Thymus (tissue), 14 donors: ENCODE measurements at places on chromosomes 7 and 10.

GRCh38 chr7:118285358-118285757 lies 60.9 kb downstream of the ANKRD7 start:
- H3K4me1 ChIP-seq, result no peaks in the 10 kb centered on the region
- H3K36me3 ChIP-seq, result no peaks in the 10 kb centered on the region
- no peak overlapping the region for H3K4me3 ChIP-seq
- H3K27ac ChIP-seq, result no peak overlapping the region
- no peak for DNase-seq

GRCh38 chr10:3265088-3265487 lies 92.5 kb upstream of the PITRM1 start:
- H3K4me1 ChIP-seq, result no peaks in the 10 kb centered on the region
- no peaks in the 10 kb centered on the region for H3K27me3 ChIP-seq
- no peak overlapping the region for H3K27ac ChIP-seq
- DNase-seq, result no peak
- H3K4me3 ChIP-seq, result no peak overlapping the region

DNA sequence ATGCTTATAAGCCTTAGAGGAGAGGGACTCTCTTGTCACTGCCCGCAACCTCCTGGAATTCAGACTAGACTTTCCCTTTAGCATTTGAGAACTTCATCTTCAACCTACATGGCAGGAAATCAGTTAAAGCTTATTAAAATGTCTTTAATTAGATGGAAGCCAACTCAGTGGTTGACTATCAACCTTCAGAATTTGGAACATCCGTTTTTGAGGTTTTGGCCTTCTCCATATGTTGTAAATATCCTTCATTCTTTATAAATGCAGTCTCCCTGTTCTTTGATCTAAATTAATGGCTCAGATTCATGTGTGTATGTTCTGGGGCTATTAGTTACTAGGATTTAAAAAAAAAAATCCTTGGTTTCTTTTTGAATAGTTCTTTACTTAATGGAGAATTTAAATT lies 85.0 kb downstream of the ANKRD61 start:
- no peak overlapping the region for H3K27ac ChIP-seq
- H3K27me3 ChIP-seq, result no peaks in the 10 kb centered on the region
- no peaks in the 10 kb centered on the region for H3K4me1 ChIP-seq
- no peak overlapping the region for H3K4me3 ChIP-seq

- H3K36me3 ChIP-seq, result no peaks in the 10 kb centered on the region
- no peak overlapping the region for H3K27ac ChIP-seq
- H3K27me3 ChIP-seq, result no peaks in the 10 kb centered on the region
- no peaks in the 10 kb centered on the region for H3K4me1 ChIP-seq
Observed at GRCh38 chr10:124283215-124283948, 135.3 kb downstream of the OAT start.

DNA sequence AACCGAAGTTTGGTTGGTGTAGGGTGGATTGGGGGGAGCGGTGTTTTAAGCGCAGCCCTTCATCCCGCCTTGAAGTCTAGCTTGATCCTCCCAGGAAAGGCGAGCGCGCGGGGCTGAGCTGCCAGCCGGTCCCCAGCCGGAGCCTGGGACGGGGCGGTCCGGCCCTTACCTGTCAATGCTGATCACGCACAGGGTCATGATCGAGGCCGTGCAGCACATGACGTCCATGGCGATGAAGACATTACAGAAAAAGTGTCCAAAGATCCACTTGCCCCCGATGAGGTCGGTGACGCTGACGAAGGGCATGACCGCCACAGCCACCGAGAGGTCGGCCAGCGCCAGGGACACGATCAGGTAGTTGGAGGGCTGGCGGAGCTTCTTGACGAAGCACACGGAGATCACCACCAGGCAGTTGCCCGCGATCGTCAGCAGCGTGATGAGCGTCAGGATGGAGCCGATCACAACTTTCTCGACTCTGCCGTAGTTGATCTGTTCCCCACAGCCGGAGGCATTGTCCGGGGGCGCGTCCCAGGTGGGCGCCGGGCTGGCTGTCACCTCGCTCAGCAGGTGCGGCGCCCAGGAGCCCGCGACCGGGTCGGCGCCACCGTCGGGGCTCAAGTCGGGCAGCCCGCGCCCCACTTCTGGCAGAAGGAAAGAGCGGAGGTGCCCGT lies 740 bp downstream of the HTR7 start:
- H3K27ac ChIP-seq, result no peak overlapping the region

GRCh38 chr10:122659651-122660050 lies 40.0 kb downstream of the C10orf120 start:
- no peak overlapping the region for H3K4me3 ChIP-seq
- no peaks in the 10 kb centered on the region for H3K36me3 ChIP-seq
- no peak overlapping the region for H3K27ac ChIP-seq
- no peak for DNase-seq
- H3K4me1 ChIP-seq, result no peaks in the 10 kb centered on the region
- H3K27me3 ChIP-seq, result no peaks in the 10 kb centered on the region

DNA sequence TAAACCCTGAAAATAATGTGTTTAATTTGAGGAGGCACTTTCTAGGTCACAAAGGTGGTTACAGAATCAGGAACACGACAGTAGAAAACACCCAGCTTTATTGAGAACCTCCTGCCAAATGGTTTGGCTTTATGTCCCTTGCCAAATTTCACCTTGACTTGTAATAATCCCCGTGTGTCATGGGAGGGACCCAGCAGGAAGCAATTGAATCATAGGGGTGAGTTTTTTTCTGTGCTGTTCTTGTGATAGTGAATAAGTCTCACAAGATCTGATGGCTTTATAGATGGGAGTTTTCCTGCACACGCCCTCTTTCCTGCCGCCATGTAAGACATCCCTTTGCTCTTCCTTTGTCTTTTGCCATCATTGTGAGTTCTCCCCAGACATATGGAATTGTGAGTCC lies 193.8 kb upstream of the KLF6 start:
- H3K27ac ChIP-seq, result no peak overlapping the region
- no peaks in the 10 kb centered on the region for H3K4me1 ChIP-seq
- no peaks in the 10 kb centered on the region for H3K36me3 ChIP-seq

DNA sequence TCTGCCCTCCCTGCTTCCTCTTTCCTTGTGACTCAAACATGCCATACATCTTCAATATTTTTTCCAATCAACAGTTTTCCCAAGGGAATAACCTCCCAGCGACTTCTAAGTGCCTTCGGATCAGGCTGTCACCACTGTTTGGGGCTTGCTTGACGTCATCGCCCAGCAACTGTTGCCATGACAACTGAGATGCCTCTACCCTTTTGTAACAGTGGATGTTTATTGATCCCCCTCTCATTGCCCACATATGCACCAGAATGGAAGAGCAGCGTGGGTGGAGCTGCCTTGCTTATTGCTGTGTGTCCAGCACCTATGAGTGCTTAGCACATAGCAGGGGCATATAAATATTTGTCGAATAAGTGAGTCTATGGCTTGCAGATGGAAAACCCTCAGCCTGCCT lies 14.4 kb downstream of the FFAR4 start:
- H3K4me1 ChIP-seq, result no peaks in the 10 kb centered on the region
- H3K36me3 ChIP-seq, result no peaks in the 10 kb centered on the region
- H3K27ac ChIP-seq, result no peak overlapping the region
- DNase-seq, result no peak

DNA sequence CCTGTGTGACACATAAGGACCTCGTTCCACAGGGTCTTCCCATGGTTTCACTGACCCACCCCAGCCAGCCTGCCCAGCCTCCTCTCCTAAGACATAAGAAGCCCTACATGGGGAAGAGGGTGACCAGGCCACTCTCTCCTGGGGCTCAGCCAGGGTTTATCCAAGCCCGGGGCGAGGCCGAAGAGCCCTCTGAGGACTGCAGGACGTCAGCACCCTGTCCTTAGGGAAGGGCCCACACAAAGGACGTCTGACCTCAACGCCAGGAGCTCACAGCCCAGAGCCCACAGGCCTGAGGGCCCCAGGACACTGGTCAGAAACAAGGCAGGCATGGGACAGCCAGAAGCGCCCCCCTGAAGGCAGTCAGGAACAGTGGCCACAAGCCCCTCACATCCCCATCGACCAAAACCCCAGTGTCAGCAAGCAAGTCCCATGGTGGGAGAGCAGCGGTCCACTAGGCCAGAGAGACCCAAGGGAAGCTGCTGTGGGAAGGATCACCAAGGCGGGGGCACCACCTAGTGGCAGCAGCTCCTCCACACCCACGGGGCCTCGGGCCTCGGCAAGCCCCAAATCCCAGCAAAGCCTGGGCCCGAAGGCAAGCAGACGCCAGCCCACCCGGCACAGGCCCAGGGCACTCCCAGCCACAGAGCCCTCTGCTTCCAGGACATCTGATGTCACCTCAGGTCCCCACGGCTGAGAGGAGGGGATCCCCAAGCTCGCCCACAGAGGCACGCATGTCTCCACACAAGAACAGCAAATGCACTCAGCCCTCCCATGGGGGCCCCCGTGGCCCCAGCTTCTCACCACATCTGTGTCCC lies 23.4 kb downstream of the MAD1L1 start:
- peaks cover 50% of the 10 kb centered on the region for H3K36me3 ChIP-seq
- no peaks in the 10 kb centered on the region for H3K27me3 ChIP-seq
- no peak overlapping the region for H3K27ac ChIP-seq
- peak; percentile 27 for DNase-seq

GRCh38 chr10:33320288-33320687 lies 14.2 kb downstream of the NRP1 start:
- H3K27ac ChIP-seq, result no peak overlapping the region
- H3K4me3 ChIP-seq, result no peak overlapping the region
- H3K36me3 ChIP-seq, result no peaks in the 10 kb centered on the region
- no peaks in the 10 kb centered on the region for H3K27me3 ChIP-seq
- H3K4me1 ChIP-seq, result no peaks in the 10 kb centered on the region
- DNase-seq, result no peak

GRCh38 chr7:27314111-27314510 lies 71.5 kb downstream of the EVX1 start:
- no peak overlapping the region for H3K27ac ChIP-seq
- DNase-seq, result no peak
- H3K4me3 ChIP-seq, result no peak overlapping the region
- H3K27me3 ChIP-seq, result no peaks in the 10 kb centered on the region
- H3K4me1 ChIP-seq, result no peaks in the 10 kb centered on the region
- no peaks in the 10 kb centered on the region for H3K36me3 ChIP-seq

GRCh38 chr10:29603223-29603896 lies 31.4 kb downstream of the SVIL start:
- no peak overlapping the region for H3K27ac ChIP-seq
- H3K4me1 ChIP-seq, result no peaks in the 10 kb centered on the region
- H3K36me3 ChIP-seq, result no peaks in the 10 kb centered on the region
- no peak overlapping the region for H3K4me3 ChIP-seq
- no peak for DNase-seq

DNA sequence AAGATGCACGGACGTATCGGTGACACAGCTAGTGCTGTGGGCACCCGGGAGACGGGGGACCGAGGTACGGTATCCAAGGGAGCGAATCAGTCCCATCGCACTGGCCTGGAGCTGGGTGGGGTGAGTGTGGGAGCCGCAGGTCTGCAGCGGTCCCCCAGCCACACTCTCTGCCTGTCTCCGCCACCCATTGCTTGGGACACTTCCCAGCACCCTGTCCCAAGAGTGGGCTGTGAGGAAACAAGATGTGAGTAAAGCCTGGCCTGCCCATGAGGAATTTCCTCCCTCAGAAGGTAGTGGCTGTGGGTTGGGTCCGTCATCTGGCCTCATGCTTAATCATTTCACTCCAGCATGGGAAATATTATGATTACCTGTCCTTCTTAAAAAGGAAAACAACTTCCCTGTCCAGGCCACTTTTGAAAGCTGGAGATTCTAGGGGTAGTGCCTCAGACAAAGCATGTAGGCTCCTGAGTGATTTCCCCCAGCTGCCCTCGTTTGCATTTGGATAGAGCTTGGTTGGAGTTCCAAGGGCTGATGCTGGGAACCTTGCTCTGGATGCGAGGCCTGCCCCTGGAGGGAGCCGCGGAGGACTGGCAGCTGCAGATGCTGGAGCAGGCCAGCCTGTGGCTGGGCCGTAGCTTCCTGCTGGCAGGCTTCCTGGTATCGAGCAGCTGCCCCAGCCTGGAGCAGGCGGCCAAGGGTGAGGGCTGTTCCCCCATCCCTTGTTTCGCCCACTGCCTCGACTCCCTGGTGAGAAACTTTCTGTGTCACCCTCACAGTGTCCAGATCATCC lies 6.2 kb upstream of the ACTR3C start:
- peaks cover 7% of the 10 kb centered on the region for H3K4me1 ChIP-seq
- no peak overlapping the region for H3K27ac ChIP-seq
- no peak overlapping the region for H3K4me3 ChIP-seq
- no peaks in the 10 kb centered on the region for H3K27me3 ChIP-seq
- H3K36me3 ChIP-seq, result peaks cover 85% of the 10 kb centered on the region

DNA sequence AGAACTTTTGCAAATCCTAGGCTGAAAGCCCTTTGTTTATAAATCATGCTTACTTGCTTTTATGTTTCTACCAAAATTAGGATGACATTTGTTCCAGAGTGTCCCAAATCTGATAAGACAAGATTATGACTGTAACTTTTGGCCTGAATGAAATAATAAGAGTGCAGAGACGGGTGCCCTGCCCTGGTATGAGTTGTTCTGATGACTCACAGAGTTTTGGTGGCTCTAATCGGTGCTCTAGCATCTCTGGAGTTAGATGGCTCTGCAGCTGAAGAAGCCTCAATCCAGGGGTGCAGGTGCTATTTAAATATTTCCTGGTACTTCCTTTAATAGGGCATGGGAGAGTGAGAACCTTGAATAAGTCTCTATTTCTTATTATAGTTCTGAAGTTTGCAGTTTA lies 102.2 kb upstream of the ELMO1 start:
- no peaks in the 10 kb centered on the region for H3K36me3 ChIP-seq
- no peak overlapping the region for H3K4me3 ChIP-seq
- H3K4me1 ChIP-seq, result no peaks in the 10 kb centered on the region
- no peak for DNase-seq
- H3K27me3 ChIP-seq, result no peaks in the 10 kb centered on the region
- no peak overlapping the region for H3K27ac ChIP-seq

- H3K27me3 ChIP-seq, result no peaks in the 10 kb centered on the region
- peak overlapping the region; percentile 95 for H3K27ac ChIP-seq
- H3K36me3 ChIP-seq, result no peaks in the 10 kb centered on the region
- peaks cover 45% of the 10 kb centered on the region for H3K4me1 ChIP-seq
- H3K4me3 ChIP-seq, result peak overlapping the region; percentile 1
Observed at GRCh38 chr10:110857265-110858171, 14.2 kb upstream of the PDCD4 start.
